ENCODE measurements at places on chromosomes 6 and 20. TPM values are rescaled to one million over a fixed set of nuclear protein-coding genes. Genes with fewer than 3 reads are reported as not detected.

The DNAAF9 gene
- total RNA-seq: 3.0 TPM

GRCh38 chr6:121607721-121608120 is 172.3 kb downstream of the GJA1 start:
- no peak for DNase-seq

- DNase-seq: no peak
Measured at GRCh38 chr6:36662380-36662779, 16.1 kb upstream of the CDKN1A start.

- DNase-seq: no peak
Measured at GRCh38 chr6:170146640-170147039, 144.2 kb downstream of the DLL1 start.

DNA sequence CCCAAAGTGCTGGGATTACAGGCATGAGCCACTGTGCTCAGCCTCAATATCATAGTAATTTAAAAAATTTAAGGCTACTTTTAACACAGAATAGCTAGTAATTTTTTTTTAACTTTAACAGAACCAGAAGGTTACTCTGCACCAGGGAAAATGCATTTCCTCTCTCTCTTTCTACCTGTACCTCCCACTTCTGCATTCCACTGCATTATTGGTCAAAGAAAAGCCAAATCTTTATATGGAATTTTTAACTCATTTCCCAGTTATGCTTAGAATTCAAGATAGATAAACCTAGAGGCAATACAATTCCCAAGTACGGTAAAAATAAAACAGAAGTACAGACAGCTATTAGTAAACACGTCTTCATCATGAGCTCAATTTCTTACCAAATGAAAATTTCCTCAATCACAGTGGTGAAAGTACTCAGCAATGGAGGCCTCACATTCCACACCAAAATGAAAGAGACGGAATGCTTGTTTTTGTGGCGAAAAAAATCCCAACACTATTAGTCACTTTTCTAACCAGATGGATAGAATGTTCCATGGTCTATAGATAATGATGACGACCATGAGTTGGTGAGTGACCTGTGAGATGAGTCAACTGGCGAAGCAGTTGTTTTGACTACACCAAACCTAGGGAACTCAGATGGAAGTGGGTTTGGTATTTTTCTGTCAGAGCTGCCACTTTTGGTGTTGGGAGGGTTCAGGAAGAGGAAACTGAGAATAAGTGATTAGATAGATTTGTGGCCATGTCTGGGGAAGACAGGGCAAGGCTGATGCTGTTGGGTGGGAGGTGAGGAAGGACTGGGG is 104.7 kb upstream of the SGK1 start:
- DNase-seq: no peak

DNA sequence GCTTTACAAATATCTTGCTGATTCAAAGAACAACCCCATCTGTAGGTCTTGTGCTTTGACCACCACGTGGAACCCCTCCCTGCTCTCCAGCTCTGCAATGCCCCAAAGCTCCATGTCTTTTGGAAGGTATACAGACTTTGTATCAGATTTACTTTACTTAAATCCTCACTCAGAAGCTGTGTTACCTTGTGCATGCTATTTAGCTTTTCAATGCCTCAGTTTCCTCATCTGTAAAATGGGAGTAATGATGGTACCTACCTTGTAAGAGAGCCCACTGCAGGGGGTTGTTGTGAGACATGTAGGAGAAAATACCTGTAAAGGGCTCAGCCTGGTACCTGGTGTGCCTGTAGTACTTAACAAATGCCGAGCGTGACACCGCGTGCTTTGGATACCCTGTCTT is 200.2 kb upstream of the CHD6 start:
- DNase-seq: no peak

GRCh38 chr20:62477669-62478455 is 2.1 kb upstream of the GATA5 start:
- no peak for DNase-seq

Measured in CD4-positive, alpha-beta T cell (primary cell).